ENCODE measurements at places on chromosomes 1 and 21.

GRCh38 chr1:29230204-29230552 lies 556 bp downstream of the MECR start:
- DNase-seq = no peak

- no peak for DNase-seq
Observed at GRCh38 chr1:18237371-18237770, 129.8 kb downstream of the IGSF21 start.

GRCh38 chr21:41326414-41327080 lies 9.9 kb downstream of the FAM3B start:
- no peak for DNase-seq

- DNase-seq = no peak
Observed at GRCh38 chr21:39581414-39581813, 31.3 kb upstream of the B3GALT5 start.

GRCh38 chr1:28983509-28984310 lies 69.3 kb downstream of the EPB41 start:
- DNase-seq = no peak

GRCh38 chr1:16017461-16018303 lies at the start of gene HSPB7:
Gene HSPB7, minus strand, starts transcription at chr1:16018043. Its CDS starts 80 bp downstream, at chr1:16017963.
- no peak for DNase-seq

- DNase-seq = no peak
Observed at GRCh38 chr1:70434253-70434859, 23.3 kb downstream of the CTH start.

GRCh38 chr1:2001773-2002411 lies 1.7 kb downstream of the CFAP74 start:
- DNase-seq = no peak

- DNase-seq = no peak
Observed at GRCh38 chr1:153774026-153774595, 1.1 kb upstream of the SLC27A3 start.
